Substantia nigra (tissue), 51 donors: ENCODE measurements at places on chromosomes 3 and 15.

DNA sequence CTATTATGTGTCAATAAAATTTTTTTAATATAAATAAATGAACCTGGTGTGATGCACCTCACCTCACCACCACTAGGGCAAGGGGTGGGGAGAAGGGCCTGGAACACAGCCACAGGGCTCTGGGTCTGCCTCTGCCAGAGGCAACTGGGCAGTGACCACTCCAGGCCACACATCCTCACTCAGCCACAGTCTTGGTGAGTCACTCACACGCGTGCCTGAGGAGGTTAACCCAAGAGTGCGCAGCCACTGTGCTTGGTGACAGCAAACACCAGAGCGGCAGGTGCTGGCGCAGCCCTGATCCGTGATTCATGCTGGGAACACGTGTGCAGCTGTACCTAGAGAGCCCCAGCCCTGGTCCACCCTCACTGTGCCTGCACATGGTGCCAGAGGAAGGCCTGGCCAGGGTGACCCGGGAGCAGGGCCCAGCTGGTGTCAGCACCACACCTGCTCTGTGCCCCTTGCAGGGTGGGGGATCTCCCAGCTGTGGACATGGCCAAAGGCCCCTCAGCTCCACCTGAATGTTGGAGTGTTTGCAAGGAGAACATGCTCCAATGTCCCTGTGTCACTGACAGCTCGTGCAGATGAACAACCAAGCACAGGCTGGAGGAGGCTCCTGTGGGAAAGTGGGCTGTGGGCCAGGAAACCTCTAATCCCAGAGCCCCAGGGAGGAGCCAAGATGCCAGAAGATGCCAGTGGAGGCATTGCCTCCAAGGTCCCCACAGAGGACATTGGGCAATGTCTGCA, 2.1 kb downstream of the SLC41A3 start:
- no peak for DNase-seq

DNA sequence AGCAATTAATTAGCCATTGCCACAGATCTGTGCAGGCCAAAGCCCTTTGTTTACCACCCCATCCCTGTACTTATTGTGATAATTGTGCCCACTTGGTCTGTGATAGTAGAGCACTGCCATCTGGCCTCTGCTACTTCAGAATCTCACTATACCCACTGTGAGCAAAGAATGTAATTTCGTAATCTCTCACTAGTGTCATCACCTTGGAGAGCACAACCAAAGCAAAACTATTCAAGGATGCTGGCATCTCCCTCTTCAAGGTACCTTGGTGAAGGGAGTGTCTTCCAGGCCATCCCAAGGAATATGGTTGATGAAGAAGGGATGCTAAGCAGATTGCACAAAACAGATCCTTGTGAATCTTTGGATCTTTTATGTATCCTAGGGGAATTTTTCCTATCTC, 34.7 kb upstream of the NOX5 start:
- no peak for DNase-seq

- DNase-seq, result no peak
Measured at GRCh38 chr15:61621146-61621545, 392.0 kb upstream of the RORA start.

DNA sequence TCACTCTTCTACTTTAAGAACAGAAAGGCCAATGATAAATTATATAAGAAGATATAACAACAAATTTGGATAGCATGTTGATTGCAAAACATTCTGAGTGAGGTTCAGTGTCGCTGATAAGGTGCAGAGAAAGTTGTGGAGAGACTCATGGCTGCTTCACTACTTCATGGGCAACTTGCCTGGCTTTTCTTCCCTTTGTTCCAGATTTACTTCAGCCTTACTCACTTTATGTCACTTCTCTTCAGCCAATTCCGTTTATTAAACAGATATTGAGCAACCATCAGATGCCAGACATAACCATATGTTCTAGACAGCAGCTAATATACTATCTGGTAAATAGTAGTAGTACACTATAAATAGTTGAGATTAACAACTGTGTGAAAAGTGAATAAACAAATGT, 150.0 kb upstream of the CHL1 start:
- no peak for DNase-seq

DNA sequence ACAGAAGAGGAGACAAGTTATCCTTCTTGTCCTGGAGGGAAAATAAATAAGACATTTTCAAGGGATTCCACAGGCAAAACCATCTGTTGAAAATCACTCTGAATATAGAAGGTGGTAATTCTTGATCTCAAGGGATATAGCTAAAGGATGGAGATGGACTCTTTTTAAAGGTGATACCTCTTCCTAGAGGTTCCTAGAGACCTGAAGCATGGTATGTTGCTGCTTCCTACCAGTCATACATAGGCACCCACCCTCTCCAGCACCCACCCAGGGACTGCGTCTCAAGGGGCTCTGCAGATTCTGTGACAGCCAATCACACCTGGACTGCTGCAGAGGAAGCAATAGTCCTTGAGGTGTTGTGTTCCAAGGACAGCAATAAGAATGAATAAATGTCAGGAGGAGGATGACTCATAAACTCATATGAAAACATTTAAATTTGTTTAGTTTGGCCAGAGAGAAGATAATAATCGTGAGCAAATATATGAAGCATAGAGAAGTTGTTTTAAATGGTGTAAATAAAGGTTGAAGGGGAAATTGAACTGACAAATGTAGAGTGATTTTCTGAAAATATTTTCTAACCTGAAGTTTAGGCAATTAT, 741.6 kb upstream of the CBLB start:
- no peak for DNase-seq

DNA sequence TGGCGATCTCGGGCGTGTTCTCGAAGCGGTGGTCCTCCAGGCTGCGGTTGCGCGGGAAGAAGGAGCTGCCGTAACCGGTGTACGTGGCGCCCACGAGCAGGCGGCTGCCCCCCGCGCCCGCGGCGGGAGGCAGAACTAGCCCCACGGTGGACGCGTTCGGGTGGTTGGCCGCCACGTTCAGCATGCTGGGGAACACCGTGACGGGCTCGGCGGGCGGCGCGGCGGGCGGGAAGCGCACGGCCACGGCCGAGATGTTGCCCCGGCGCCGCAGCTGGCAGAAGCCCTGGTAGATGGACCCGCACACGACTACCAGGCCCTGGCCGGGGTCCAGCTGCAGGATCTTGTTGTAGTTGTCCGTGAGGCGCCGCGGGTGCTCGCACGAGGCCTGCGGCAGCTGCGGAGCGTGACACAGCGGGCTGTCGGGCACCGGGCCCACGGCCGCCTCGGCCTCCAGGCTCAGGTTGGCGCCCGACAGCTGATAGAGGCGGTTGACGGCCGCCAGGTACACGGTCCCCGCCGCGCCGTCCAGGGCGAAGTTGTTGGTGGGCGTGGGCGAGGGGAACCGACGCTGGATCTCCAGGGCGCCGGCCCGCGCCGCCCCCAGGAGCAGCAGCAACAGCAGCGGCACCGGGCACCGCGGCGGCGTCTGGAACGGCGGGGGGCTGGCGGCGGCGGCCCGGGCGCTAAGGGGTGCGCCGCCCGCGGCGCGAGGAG, 397 bp downstream of the PLXND1 start:
- DNase-seq, result no peak

DNA sequence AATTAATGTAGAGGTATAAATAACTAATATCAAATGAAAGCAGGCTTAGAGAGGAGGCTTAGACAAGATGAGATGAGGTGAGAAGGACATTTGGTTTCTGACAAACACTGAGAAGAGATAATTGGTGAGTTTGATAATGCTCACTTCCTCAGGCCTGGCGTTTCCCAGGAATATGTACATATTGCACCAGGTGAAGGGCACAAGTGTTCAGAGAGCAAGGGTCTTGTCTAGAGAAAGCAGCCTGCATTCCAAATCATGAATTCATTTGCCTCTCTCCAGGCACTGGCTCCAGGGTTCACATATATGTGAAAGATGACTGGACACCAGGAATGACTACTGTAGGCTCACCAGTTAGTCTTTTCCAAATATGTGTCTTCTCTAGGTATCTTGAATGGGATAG, 48.0 kb upstream of the LPP start:
- DNase-seq, result no peak

- no peak for DNase-seq
Measured at GRCh38 chr15:32121384-32121695, 91.0 kb downstream of the CHRNA7 start.

DNA sequence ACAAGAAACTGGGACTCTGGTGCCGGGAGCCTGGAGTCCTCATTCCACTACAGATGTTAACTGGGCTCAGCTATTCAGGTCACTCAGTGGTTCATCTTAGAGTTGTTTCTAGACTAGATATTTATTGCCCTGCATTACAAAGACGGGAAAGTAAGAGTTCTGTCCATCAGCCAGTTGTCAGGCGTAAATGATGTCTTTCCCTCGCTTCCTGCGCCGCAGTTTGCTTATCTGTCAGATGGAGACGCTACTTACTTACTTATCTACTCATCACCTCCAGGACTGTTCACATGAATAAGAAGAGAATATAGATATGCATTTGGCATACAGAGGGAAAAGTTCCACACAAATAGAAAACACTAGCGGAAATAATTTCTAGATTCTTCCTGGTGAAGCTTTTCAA, 47.8 kb upstream of the CGNL1 start:
- DNase-seq, result no peak

DNA sequence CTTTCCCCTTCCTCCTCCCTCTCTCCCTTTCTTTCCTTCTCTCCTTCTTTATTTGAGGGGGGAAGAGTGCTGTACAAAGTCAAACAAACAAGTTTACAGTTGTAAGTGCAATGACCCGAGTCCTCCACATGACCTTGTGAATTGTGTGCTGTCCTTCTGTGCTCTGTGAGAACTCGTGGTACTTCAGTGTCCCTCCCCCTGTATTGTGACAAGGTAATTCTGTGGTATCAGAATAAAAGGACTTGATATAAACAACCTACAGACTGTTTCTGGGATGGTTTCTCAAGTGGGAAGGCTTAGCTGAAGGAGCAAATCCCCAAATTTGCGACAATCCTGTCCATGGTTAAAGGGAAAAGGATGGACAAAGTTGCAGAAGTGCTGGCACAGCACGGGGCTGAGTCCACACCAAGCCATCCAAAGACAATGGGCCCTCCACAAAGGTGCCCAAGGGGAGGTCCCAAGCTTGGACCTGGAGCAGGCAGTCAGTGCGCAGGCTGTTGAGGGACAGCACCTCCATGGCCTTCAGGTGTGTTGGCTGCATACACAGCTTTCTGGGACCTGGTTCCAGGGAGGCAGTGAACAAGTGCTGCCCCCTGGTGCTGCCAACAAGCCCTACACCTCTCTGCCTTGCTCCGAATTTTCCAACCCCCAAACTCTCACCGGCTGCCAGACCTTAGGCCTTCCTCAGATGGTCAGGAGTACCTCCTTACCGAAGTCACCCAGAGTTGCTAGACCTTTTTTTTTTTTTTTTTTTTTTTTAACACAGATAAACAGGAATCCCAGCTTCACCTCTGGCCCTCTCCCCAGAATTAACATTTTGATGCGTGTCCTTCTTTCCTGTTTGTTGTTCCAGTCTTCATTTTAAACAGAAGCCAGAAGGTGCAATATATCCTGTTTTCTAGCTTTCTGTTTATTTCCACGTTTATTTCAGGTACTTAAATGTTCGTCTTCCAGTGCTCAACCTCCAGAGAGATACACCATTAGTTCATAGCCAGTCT, 2.6 kb upstream of the APEH start:
- no peak for DNase-seq
